ENCODE measurements at places on chromosomes 7 and 10.

- no peak for DNase-seq
Observed at GRCh38 chr7:95440394-95441038, 5.7 kb upstream of the PON2 start.

- no peak for DNase-seq
Observed at GRCh38 chr10:60003651-60004523, 97.5 kb upstream of the CCDC6 start.

DNA sequence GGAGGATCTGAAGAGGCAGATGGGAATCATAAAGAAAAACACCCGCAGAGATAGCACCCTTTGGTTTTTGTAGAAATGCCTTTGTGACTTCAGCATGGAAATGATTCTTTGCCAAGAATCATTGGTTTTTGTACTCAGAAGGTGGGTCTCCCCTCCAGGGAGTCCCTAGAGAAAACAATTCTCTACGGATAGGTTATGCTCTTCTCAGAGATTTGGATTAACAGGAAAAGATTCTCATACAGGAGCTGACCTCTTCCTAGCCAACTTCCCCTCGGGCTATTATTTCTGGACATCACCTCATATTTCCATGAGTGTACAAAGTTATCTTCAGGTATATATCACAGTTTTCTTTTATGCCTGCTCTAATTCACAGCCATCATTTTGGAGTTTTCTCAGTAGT, 274.2 kb upstream of the HABP2 start:
- DNase-seq, result no peak

DNA sequence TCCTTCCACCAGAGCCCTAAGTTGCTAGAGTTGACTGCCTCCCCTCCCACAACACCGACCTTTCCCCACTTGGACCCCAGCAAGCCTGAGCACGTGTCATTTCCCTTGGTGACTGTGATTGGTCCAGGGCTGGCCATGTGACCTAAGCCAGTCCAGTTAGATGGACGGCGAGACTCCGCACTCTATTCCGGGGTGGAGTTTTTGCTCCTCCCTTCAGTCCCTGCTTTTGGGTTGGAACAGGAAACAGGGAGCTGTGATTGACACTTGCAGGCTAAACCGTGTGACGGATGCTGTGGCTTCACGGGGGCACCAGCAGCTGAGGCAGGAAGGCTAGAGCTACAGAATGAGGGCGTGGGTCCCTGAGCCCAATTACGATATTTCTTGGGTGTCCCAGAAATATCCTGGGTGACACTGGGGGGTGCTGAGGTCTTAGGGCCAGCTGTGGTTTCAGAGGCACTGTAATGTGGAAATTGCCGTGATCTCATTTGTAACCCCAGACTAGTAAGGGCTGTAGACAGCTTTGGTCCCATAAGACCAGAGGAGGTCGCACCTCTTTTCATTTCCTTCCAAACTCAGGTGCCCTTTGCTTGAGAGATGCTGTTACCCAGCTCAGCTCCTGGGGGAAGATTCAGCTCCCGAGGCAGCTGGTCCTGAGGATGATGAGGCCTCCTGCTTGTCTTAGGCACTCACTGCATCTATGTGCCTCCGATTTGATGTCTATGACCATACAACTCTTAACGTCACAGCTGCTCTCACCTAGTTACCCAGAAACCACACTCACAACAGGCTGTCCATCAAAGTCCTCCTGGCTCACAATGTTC, 102.7 kb upstream of the NPTX2 start:
- DNase-seq, result no peak

GRCh38 chr7:70183278-70183677, 585.0 kb downstream of the AUTS2 start:
- no peak for DNase-seq

DNA sequence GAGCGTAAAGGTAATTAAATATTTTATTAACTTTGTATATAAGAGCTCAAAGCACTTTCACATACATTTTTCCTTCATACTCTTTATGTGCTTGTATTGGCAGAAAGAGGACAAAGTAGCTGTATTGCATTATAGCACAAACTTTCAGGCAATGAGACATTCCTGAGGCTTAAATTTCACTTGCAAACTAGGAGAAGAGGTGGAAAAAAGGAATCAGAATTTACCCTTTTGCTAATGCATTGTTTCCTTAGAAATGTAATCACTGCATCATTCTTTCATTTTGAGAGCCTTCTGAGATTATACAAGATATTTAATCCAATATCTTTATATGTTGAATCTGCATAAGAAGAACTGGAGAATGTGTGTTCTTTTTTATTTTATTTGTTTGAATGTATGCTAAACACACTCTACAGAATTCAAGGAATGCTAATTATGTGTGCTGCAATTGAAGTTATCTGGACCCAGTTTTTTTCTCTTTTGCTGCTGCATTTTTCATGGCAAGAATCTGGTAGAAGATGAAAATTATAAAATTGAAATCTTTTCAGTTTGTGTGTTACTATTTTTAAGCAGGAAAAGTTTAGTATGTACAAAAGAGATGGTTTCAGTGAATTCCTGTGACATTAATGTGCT, 185.1 kb downstream of the NXPH1 start:
- DNase-seq, result no peak

DNA sequence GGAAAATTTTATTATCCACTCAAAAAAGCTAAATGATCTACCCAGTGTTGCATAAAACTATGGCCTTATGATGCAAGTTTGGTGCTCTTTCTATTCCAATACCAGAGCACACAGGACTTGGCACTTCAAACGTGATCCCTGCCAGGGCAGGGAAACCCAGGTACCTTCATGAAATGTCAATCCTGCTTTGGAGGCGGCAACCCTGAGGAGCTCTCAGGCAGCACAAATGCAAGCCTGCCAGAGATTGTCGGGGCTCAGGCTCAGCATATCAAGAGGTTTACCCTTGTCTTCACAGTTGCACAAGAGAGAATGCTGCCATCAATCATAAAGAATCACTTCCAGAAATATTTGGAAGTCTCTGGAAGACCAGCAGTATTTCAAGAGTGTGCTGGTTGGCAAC, 151.5 kb downstream of the GLI3 start:
- no peak for DNase-seq

- no peak for DNase-seq
Observed at GRCh38 chr7:117231047-117231359, 91.9 kb downstream of the WNT2 start.

- DNase-seq, result no peak
Observed at GRCh38 chr10:100717166-100717565, 28.2 kb upstream of the PAX2 start.

DNA sequence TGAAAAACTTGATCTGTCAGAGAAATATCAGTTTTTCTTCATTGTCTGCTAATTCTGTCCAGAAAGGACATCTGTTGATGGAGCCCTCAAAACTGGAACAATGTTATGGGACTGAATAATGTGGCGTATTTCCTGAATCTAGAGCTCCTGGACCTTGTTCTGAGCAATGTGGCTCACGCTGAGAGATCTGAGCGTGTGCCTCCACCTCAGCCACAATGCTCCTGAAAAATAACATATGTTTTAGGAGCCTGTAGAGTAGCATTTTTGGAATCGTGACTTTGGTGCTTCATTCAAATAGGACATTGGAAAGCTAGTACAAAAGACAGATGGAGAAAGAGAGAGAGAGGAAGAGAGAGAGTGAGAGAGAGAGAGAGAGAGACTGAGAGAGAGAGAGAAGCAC, 110.3 kb downstream of the BMPER start:
- no peak for DNase-seq

GRCh38 chr10:95767884-95768556, 12.1 kb downstream of the ENTPD1 start:
- DNase-seq, result no peak

- DNase-seq, result no peak
Observed at GRCh38 chr7:100351657-100352058, 6.3 kb upstream of the PILRB start.

GRCh38 chr10:1961989-1962388, 224.7 kb upstream of the ADARB2 start:
- no peak for DNase-seq

DNA sequence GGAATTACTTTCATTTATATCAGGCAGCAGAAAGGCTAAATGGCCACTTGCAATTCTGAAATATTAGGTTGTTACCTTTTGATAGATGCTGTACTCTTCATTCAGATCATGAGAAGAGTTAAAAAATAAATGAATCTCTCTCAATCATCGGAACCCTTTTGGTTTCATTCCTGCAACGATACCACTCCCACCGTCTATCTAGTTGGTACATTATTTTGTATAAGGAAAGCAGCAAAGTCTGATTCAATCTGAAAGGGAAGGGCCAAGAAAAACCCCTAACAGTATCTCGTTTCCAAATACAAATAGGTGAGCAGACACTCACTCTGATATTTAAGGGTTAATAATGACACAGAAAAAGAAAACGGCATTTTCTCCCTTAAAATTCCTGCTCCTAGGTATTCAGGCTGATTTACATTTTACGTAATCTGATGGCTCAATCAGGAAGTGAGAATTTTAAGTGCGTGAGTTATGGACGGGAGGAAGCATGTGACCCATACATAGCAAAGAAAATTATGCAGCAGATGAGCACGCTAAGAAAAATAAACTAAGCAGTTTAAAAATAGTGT, 209.4 kb upstream of the KLF14 start:
- DNase-seq, result no peak

DNA sequence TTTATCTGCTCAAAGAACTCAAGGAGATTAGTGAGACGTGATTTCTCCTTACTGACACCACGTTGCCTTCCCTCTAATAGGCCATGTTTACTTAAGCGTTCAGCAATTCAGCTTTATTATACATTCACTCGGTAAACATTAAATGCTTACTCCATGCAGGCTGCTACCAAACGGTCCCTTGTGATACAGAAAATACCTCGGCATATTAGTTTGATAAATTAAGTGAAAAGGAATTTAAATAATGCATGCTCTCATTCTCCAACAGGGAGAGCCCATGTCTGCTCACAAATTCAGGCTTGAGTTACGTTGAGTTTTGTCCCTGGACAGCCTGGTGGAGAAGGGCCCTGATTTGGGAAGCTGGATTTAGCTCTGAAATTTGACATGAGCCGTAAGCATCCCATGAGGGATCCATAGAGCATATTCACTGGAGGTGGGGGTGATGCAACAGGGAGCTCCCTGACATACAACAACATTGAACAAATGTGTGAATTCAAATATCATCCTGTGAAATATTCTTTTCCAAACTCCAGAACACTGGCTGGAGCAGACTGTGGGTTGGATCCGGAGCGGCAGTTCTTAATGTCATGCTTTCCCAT, 86.3 kb downstream of the TBXAS1 start:
- no peak for DNase-seq

GRCh38 chr10:90790422-90790821, 67.4 kb downstream of the HTR7 start:
- DNase-seq, result no peak

DNA sequence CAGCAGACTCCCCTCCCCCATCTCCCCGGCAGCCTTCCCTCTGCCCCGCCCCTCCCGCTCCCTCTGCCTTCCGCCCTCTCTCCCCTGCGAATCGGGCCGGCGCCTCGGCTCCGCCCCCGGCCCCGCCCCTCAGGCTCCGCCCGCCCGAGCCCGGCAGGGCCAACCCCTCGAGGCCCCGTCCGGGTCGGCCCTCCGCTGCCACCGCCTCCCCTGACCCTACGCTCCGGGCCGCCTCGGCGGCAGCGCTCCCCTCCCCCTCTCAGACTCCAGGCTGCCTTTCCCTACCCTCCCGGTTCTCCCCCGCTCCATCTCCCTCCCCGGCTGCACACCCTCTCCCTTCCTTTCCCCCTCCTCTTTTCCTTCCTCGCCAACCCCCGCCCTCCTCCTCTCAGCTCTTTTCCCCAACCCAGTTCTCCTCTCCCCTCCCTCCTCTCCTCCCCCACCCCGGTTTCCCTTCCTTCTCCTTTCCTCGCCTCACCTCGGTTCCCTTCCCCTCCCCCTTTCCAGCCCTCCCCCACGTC, 1.6 kb downstream of the ZNF467 start:
- peak; percentile 74 for DNase-seq

GRCh38 chr10:34996843-34997242, 93.3 kb downstream of the CUL2 start:
- no peak for DNase-seq

DNA sequence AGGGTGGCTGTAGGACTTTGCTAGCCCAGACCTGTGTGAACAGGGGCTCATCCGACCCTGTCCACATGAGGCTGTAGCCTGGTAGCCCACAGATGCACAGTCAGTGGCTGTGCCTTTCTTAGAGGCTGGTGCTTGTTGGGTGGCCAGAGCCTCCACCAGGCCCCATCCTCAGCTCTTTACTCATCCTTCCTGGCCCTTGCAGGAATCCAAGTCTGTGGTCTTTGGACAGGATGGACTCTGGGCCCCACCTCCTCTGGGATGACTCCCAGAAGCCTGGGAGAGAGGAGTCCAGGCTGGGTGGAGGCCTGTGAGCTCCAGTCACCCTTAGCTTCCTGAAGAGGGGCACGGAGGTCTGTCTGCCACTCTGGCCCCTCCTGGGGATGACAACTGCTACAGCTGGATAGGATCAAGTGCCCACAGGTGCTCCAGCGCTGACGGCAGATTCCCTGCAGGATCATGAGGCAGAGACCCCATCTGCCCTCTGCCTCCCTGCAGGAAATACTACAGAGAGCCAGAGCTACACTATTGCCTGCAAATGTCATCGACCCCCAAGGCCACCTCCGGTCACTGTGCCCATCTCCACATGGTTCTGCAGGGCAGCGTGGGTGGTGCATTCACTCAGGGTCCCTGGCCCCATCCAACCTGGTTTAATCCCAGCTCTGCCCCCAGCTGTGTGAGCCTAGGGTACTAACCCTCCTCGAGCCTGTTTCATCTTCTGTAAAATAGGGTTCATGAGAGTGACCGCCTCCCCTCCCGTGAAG, 114.5 kb downstream of the PTPN20 start:
- DNase-seq, result no peak

- no peak for DNase-seq
Observed at GRCh38 chr7:140061607-140061930, 1.2 kb downstream of the PARP12 start.

GRCh38 chr7:42750172-42750571, 161.7 kb downstream of the C7orf25 start:
- no peak for DNase-seq

- DNase-seq, result no peak
Observed at GRCh38 chr7:46848944-46849343, 733.0 kb downstream of the TNS3 start.

GRCh38 chr10:23171232-23171876, 20.8 kb upstream of the PTF1A start:
- DNase-seq, result no peak

DNA sequence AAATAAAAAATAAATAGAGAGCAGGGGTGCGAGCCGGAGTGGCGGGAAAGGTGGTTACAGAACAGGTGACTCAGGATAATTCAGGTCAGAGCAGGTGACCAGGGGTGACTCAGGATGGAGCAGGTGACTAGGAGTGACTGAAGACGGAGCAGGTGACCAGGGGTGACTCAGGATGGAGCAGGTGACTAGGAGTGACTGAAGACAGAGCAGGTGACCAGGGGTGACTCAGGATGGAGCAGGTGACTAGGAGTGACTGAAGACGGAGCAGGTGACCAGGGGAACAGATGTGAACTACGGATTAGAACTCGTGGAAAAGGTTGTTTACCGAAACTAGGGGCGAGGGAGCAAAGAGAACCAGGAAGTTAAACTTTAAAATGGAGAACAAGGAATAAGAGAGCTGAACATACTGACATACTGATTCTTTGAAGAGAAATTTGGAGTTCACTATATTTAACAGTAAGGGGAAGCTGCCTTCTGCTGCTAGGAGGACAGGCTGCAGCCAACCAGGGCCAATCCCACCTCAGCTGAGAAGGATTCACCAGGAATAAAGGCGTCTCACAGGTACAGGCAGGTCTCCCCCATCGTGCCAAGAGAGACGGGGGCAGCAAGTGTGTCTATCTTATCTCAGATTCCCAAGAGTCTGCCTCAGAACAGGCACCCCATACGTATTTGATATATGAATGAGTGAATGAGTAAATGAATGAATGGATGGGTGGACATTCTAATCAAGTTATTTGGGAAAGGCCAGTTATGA, 101.3 kb downstream of the CPXM2 start:
- DNase-seq, result no peak

- no peak for DNase-seq
Observed at GRCh38 chr7:24700521-24701260, 56.6 kb downstream of the GSDME start.

All from stimulated activated CD8-positive, alpha-beta memory T cell treated with anti-CD3 and anti-CD28 coated beads, Interleukin-2, amount 100 ng/mL, for 1 hour (primary cell).